NCI-H1930 (cell line): ENCODE measurements at places on chromosomes 3 and 15.

DNA sequence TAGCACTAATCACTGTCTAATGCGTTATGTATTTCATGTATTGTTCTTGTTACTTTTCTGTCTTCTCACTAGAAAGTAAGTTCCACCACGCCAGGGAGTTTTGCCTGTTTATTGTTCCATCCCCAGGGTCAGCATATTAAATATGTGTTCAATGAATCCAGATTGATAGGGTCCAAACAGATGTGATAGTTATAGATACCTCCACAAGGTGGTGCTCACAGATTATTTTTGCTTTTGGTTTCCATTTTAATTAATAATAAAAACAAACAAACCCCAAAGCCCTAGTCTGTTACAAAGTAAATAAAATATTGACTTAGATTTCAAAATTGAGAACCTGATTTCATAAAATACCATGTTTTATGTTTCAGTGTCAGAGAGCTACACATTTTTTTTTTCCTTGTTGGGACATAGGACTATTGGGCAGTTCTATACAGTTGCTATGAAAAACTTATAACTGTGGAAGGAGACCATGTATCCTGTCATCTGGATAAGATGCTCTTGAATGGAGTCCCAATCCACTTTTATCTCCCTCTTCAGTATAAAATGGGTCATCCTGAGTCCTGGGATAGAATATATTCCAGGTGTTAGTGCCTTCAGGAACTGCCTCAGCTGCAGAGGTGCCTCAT lies 12.4 kb downstream of the OTOL1 start:
- no peak for DNase-seq

- no peak for DNase-seq
These were observed 5.1 kb upstream of the KLHL6 start for GRCh38 chr3:183560607-183561006.

DNA sequence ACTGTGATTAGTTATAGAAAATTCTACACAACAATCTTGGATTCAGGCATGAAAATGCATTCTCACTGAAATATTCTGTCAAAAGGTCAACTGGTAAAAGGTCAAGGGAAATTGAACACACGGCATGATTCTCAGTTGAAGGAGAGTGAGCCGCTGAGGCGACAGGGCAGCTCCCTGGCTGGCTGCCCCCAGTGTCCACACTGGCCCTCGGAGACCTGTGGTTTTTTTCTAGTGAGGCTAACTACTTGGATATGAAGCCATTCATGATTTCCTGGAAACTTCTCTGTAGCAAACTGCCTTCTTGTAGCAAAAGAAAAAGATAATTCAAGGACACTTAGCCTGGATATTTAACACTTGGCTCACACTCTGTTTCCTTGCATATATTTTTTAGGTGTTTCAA lies 37.2 kb downstream of the AADACL2 start:
- no peak for DNase-seq

DNA sequence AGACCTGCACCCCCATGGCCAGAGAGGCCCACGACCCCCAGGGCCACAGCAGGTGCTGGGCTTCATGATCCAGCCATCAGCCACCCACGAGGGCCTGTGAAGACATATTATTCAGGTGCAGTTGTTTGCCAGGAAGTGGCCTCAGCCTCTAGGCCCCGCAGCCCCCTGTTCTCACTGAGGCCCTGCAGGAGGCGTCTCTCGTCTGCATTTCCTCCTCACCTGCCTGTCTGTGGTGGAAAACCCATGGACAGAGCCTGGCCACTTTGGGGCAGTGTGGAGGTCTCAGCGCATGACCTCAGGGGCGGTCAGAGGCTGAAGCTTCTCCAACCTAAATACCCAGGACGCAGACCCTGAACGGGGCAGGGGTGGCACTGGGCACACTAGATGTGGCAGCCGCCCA lies 18.6 kb downstream of the UROC1 start:
- no peak for DNase-seq

DNA sequence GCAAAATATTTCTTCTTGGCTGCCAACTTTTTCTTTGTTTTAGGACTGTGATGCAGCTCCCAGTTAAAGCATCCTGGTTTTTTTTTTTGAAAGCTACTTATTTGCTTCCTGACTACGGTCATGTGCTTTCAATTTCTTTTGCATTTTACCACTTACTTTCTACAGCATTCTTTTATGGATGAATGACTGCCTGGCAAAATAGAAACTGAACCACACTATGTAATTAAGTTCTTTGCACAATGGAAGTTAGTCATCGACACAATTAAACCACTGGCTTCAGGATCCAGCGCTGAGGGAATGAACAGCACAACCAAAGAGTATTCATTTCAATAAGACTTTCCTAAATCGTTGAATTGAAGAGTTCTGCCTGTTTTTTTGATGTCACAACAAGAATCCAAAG lies 82.2 kb upstream of the EPHA3 start:
- no peak for DNase-seq
